Non-pigmented ciliary epithelial cell (primary cell): ENCODE measurements at places on chromosomes 2 and 18.

GRCh38 chr2:173999724-174000123 lies 34.6 kb upstream of the SP3 start:
- no peak for DNase-seq

GRCh38 chr18:21241301-21242048 lies 557 bp upstream of the GREB1L start:
- DNase-seq, result no peak

- no peak for DNase-seq
Measured at GRCh38 chr2:94994914-94995552, 30.5 kb upstream of the MAL start.

DNA sequence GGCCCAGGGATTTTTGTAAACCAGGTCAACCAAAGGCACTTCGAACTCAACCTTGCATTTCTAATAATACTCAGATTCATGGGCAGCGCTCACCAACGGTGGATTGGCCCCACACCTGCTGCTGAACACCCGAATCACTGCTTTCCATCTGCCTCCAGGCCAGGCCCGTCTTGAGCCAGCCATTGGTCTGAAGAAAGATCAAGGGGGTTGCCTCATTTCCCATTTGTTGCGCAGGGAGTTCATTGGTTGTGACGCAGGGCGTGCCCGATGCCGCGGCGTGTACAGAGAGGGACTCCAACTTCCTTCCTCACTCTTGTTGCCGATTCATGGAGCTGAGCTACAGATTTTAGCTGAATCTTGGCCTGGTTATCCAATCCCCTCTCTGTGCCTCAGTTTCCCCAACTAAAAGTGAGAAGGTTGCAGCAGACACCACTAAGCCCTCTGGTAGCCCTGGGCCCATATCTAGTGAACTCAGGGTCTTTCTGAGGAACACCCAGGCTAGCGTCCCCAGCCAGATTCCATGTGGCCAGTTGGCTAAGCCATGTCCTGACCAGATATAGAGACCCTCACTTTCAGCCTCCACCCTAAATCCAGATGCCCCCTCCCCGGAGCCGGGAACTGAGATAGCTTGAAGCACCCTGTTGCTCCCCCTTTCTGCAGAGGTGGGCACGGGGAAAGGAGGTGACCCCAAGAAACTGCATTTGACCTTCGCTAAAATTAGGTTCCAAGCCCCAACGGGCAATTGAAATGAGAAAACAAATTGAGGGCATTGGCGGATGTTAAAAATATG lies 60.9 kb upstream of the HPCAL1 start:
- DNase-seq, result no peak

DNA sequence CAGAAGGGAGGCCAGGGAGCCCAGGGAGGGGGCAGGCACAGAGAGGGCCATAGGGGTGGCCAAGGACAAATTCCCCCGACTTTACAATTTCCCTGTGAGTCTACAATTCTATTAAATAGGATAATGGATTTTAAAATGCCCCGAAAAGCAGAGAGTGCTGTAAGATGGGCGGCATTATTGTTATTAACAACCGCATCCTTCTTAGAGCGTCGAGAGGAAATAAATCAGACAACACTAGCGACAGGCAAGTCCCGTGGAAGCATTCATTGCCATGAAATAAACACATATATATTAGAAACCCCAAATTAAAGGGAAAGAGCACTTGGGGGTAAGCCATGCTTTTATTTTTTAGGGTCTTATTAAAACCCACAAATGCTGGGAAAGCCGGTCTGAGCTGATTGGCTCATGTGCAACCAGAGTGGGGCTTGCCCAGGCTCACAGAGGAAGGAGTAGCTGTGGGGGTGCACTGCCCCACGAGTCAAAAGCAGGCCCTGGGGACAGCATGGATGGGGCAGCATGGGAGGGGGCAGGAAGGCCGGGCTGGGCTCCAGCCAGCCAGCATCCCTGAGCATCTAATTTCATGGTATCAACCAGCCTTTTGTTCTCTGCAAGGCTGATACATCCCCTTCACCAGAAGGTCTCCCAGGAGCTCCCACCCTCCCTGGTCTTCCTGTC lies 187.1 kb downstream of the CELF4 start:
- DNase-seq, result no peak

- no peak for DNase-seq
Measured at GRCh38 chr2:106363791-106364190, 104.4 kb downstream of the RGPD3 start.

DNA sequence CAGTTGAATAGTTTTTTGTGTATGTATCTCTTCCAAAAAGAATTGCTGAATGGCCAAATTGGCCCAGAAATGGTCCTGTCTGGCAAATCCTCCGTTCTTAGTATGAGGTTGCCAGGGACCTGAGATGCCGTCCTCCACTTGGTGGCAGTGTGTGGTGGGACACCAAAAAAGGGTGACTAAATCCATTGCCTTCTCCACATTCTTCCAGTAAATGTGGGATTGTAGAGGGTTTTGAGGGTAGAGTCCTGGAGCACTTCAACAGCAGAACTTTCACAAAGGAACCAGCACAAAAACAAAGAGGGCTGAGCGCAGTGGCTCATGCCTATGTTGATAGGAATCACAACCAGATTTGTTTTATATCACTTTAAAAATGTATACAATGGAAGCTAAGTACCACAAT lies 199.9 kb downstream of the BCL2 start:
- DNase-seq, result no peak

- DNase-seq, result no peak
Measured at GRCh38 chr18:49621301-49621700, 59.4 kb downstream of the LIPG start.

DNA sequence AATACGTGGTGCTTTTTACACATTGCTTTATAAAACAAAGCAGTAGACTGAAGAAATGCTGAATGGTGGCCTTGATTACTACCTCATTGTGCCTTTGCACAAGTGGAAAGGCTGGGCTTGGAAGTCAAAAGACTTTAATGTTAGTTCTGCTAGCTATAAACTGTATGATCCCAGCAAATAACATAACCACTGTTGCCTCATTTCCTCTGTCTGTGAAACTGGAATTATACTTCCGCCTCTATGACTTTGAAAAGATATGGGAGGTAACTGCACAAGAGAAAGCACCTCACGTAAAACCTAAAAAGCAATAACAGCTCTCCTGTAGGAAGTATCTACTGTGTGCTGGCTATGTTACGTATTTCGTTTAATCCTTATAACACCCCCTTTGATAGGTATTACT lies 43.4 kb upstream of the DSC1 start:
- no peak for DNase-seq

DNA sequence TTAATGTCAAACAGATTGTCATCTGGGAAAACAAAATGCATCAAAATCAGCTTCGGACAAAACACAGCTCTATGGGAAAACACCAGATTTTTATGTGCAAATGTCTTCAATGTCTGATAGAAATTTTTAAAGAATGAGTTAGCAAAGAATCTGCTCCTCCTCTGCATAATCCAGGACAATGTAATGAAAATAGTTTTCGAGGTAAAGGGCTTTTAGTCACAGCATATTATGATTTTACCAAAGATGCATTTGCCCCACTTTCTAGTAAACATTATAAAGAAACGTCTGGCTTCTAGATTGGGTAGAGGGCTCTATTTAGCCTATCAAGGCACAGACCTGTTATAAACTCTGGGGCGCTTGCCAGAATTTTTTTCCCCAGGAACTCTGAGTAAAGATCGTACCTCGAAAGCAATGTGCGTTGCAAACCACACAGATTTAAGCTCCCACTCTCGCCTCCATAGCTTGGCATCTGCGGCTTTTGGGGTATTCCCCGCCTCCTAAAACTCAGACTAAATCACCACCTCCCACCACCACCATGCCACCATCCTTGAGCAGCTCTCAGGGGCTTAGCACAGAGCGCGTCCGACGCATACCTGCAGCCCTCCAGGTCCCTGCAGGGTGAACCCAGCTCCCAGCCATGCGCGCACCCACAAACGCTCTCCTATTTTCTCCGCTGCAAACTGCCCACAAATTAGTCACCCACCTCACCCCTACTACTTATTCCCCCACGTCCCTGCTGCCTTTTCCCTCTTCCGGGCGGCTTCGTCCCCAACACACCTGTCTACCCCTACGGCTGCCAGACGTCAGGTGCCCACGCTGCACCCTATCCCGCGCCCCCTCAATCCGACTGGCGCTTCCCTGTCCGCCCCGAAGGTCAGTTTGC lies 829 bp downstream of the ACVR1C start:
- no peak for DNase-seq

DNA sequence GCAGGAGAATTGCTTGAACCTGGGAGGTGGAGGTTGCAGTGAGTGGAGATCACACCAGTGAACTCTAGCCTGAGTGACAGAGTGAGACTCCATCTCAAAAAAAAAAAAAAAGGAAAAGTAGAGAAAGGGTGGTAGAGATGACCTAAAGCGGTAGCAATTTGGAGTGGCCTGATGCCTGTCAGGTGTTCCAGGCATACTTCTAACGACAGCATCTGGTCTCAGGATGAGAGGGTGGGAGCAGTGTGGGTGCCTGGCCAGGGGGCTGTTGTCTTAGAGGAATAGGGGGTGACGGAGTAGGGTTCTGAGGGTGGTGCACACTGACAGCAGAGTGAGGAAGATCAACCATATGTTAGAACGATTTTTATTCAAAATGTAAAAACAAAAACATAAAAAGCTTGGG lies 21.8 kb downstream of the ZNF236 start:
- no peak for DNase-seq

DNA sequence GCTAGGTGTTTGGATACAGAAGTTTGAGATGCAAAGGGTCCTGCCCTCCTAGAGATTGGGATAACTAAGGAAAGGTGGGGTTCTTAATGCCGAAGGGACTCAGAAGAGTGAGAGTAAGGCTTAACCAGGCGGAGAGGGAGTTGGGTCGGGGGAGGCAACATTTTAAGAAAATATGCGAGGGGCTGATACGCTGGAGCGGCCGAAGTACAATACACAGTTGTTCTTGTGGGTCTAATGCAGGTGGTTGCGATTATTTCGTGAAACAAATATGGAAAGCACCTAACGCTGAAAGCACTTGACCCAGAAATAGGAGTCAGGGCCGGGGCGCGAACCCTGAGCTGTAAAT lies 344 bp upstream of the MRPL33 start:
- no peak for DNase-seq

DNA sequence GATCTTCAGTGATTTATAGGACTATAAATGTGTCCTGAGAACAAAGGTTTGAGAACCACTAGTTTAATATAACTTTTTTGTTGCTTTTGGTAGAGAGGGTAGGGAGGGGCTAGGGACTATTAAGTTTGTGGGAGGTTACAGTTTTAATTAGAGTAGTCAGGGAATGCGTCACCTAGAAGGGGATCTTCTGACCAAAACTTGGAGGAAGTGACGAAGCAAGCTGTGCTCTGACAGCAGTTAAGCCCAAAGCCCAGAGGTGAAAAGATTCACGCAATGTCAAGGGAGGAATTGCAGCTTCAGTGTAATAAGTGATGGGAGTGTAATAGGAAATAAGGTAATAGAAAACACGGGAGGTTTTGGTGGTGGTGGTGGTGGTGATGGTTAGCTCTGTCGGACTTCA lies 8.1 kb downstream of the TDRD15 start:
- no peak for DNase-seq

DNA sequence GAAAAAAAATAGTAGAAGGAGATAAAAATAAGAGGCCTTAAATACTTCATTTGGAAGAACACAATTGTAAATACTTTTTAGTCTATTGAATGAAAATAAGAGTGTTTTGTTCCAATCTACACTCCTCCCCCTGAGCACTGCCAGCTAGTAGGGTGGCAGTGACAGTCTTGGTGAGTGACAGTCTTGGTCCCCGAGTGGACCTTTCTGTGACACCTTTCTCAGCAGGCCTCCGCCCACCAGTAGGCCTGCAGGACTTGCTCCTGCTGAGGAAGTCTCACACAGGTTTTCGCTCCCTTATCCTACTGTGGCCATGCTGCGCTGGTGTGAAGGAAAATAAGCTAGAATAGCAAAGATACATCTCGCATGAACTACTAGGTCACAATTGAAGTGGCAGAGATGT lies 666.8 kb downstream of the NR4A2 start:
- DNase-seq, result no peak

DNA sequence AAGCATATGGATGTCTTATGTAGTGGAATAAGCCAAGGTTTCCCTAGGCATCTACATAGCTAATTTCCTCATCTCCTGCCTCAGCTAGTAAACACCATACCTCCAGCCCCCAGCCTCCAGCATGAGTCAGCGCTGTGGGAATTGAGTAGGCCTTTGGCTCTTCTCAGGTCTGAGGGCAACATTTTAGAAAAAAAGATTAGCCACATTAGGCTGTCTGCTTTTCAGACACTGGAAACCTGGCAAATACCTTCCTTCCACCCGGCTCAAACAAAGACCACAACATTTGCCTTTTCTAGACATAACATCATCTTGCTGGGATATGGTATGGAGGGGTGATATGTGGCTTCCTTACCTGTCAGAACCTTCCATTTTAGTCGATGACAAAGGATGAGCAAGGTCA lies 6.1 kb upstream of the CCDC195 start:
- DNase-seq, result peak; percentile 35

DNA sequence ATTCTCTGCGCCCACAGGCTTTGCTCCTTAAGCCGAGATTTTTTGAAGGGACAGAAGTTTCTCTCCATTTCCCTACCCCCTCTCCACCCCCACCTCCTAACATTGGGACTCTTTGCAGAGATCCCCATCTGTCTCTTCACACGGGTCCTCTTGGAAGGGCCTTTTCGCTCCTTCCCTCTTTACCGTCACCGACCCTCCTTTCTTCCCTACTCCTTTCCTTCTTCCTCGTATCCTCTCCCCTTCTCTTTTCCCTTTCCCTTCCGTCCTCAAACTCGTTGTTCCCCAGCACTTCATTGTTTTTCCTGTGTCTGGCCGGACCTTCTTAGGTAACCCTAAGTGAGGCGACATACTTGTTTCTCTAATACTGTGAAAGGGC lies 660 bp downstream of the COPS7B start:
- DNase-seq, result no peak

GRCh38 chr2:69571189-69571588 lies 72.3 kb downstream of the AAK1 start:
- DNase-seq, result no peak

DNA sequence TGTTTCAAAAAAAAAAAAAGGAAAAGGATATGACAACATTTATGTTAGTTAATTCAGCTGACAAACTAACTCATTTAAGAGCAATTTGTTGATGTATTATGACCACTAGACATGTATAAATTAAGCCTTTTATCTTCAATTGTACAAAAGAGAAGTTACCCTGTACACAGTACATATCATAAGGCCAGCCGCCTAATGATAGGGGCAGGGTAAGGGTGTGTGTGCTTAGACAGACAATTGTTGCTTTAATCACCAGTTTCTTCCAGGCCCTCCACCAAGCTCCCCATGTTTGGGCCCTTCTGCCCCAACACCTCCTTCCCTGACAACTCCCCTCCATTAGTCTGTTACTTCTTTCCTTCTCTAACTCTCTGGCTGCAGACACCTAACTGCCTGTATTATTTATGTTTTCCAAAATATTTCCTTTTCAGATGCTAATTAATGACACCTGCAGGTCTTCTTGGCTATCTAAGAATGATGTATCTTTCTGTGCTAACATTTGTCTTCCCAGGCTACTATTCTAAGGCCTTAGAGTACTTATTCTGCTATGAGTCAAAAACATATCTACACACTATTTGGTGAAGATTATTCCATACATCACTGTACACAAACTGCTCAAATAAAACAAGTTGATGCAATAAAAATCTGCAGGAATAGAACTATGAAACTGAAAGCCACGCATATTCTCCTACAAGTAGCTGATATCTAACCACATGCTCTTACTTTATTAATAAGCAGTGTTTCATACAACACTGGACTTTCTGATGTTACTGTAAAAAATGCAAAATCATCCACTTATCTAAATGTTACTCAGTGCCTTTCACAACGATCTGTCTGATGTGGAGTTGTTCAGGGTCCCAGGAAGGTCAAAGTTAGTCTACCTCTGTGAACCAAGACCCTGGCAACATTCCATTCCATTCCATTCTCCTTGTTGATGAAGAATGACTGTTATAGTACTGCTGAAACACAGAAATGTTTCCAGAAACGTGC lies 26.4 kb downstream of the TMEM131 start:
- no peak for DNase-seq

GRCh38 chr2:19504400-19505198 lies 146.2 kb upstream of the OSR1 start:
- no peak for DNase-seq
